Mesendoderm (in vitro differentiated cells): ENCODE measurements at places on chromosomes 6 and 20.
A peak's percentile ranks its signal among the peaks of the same experiment; 100 is the strongest.

DNA sequence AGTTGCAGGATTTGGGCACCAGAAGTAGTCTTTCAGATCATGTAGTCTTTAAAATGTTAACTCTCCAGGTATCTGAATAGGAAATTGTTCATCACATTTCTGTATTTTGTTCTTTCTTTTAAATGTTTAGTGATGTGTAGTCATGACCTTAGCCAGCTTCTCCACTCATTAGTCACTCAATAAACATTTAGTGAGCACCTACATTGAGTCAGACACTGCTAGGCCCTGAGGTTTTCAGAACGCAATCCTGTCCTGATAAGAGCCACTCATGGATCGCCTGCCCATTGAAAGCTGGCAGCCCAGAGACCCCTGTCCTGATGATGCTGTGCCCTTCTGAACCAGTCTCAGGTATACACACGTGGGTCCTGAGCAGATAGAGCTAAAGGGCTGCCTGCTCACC lies 163.4 kb upstream of the HEY2 start:
- DNase-seq, result peak; percentile 14

DNA sequence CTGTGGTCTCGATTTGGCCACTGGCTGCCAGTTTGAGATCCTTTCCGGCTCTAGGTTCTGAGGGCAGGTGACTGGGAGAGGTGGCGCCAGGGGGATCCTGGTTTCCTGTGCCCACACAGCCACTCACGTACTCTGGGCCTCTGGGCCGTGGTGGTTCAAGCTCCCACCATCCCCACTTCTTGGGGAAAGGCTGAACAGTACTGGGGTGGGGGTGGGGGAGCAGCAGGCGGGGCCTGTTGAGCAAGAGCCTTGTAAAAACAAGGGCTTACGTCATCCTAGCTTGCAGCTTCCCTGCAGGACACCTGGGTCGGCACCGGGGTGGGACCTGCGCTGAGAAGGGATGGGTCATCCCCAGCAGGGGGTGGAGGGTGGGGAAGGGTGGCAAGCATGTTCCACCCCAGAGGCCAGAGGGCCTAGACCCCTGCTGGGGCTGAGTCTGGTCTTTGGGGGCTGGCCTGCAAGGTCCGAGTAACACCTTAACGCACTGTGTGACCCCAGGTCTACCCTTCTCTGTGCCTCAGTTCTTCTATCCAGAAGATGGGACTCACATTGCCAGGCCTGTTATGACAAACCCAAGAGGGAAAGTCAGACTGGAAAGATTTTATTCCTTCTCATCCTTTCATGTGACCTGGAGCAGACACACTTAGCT lies 3.1 kb upstream of the CEBPB start:
- peak; percentile 41 for DNase-seq

DNA sequence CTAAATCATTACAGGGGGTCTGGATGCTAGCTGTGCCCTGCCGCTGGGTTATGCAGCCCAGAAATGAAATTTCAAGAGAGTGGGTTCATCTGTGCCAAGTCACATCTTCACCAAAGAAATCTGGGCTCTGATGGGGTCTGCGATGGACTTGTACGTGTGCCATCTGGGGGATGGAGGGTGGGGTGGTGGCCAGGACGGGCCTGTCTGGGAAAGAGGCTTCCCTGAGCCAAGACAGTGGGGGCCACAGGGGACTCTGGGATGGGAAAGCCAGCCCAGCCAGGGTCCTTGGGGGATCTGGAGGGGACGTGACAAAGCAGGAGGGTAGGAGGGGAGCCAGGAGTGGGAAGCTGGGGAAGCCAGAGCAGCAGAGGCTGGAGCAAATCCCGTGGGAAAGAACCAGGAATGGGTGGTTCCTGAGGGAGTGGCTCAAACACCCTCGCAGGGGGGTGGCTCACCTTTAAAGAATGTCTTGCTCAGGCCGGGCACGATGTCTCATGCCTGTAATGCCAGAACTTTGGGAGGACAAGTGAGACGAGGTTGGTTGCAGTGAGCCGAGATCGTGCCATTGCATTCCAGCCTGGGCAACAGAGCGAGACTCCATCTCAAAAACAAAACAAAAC lies 36.3 kb upstream of the SULF2 start:
- peak; percentile 55 for DNase-seq

DNA sequence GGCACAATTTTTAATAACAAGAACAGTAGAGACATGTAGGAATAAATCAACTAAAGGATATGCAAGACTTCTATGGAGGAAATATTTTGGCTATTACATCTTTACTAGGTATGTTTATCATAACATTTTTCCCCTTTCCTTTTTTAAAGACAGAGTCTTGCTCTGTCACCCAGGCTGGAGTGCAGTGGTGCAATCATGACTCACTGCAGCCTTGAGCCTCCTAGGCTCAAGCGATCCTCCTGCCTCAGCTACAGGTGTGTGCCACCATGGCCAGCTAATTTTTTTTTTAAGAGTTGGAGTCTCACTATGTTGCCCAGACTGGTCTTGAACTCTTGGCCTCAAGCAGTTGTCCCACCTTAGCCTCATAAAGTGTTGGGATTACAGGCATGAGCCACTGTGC lies 37.0 kb downstream of the AKAP7 start:
- no peak for DNase-seq

GRCh38 chr6:151723152-151723551 lies 84.3 kb upstream of the ESR1 start:
- DNase-seq, result no peak

- peak; percentile 38 for DNase-seq
These were observed 207.6 kb downstream of the TBC1D7 start for GRCh38 chr6:13120483-13121482.

DNA sequence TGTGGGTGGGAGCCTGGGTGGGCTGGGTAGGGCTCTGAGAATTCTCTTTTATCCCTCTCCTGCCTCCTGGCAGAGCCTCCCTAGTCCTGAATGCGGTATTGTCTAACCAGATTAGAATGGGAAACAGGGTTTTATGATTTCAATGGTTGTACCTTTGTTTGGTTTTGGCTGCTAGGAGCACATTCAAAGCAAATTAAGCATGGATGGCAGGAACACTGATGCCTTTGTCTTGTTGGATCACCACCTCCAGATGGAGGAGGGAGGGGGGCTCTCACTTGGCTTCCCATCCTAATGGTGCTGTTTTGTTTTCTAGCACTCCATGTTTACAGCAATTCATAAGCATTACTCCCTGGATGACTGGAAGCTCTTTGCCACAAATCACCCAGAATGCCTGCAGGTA lies 11.6 kb downstream of the GMPR start:
- DNase-seq, result peak; percentile 60

DNA sequence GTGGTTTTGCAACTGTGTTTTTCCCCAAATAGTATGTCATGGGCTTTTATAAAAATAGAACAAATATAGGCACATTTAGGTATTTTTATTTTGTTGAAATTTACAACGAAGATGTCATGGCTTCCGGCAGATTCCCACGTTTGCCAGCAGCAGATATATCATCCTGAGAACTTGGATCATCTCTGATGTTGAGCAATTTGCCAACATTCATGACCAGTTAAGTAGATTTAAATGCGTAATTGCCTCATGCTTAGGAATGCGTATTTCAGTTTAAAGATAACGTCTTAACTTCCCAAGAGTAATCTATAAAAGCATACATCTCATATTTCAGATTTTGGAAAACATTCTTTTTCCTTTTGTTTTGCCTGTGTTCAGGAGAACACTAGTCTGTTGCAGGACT lies 457.8 kb downstream of the QKI start:
- DNase-seq, result no peak

- no peak for DNase-seq
These were observed 87.8 kb downstream of the HFE start for GRCh38 chr6:26175033-26175427.

- peak; percentile 37 for DNase-seq
These were observed 14.5 kb downstream of the BRD2 start for GRCh38 chr6:32982702-32983492.

DNA sequence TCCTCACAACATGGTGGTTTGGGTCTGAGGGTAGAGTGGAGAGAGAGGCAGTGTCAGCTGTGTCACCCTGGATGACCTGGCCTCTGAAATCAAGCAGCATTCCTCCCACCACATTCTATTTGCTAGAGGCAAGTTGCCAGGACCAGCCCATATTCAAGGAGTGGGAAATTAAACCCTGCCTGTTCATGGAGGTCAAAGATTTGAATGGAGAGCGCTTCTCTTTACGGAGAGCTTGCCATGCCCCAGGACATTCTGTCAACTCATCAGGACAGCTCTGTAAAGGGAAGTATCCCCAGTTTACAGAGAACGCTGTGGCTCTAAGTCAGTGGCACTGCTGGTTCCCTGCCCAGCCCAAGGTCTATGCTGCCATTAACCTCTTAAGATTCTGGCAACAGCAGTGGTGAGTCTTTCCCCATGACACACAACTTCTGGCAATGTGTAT lies 90.0 kb upstream of the INSM1 start:
- no peak for DNase-seq
